ENCODE measurements at places on chromosomes 13 and 19. TPM values are rescaled to one million over a fixed set of nuclear protein-coding genes. Genes with fewer than 3 reads are reported as not detected.

PGLYRP2 gene
- not detected for total RNA-seq

IZUMO2 gene
- not detected for total RNA-seq

TRIP10 gene
- total RNA-seq = 50.2 TPM

ZNF284 gene
- 7.8 TPM for total RNA-seq

NLRP7 gene
- total RNA-seq = not detected

DZIP1 gene
- total RNA-seq = 30.3 TPM

LRRC63 gene
- total RNA-seq = not detected

LILRA5 gene
- total RNA-seq = not detected

PLIN4 gene
- total RNA-seq = 0.96 TPM

ZNF729 gene
- total RNA-seq = not detected

SOX21 gene
- total RNA-seq = not detected

THAP8 gene
- total RNA-seq = 5.3 TPM

ERICH6B gene
- total RNA-seq = not detected

ANKRD27 gene
- total RNA-seq = 20.7 TPM

SLC17A7 gene
- not detected for total RNA-seq

ZNF578 gene
- 2.2 TPM for total RNA-seq

ZNF230 gene
- total RNA-seq = 3.7 TPM

AMER2 gene
- not detected for total RNA-seq

CRLF1 gene
- total RNA-seq = 2.6 TPM

PCDH20 gene
- 11.4 TPM for total RNA-seq

CYP4F12 gene
- total RNA-seq = not detected

WDR88 gene
- total RNA-seq = not detected

BORCS8 gene
- 14.1 TPM for total RNA-seq

GPR12 gene
- total RNA-seq = not detected

ZNF226 gene
- total RNA-seq = 73.9 TPM

ATXN8OS gene
- total RNA-seq = not detected

UGGT2 gene
- 24.6 TPM for total RNA-seq

S1PR4 gene
- not detected for total RNA-seq

ADGRE3 gene
- not detected for total RNA-seq

CERS1 gene
- total RNA-seq = 1.0 TPM

NCAN gene
- 0.08 TPM for total RNA-seq

SCEL gene
- 1.7 TPM for total RNA-seq

ZNF784 gene
- total RNA-seq = 5.3 TPM

LHB gene
- 1.2 TPM for total RNA-seq

FLT1 gene
- 4.8 TPM for total RNA-seq

NAXD gene
- 53.7 TPM for total RNA-seq

NALCN gene
- 0.80 TPM for total RNA-seq

TTC9B gene
- total RNA-seq = not detected

CAPN12 gene
- 0.13 TPM for total RNA-seq

ZSCAN22 gene
- 2.6 TPM for total RNA-seq

All from epithelial cell of alveolus of lung (primary cell).